ENCODE measurements at places on chromosomes 3 and 15.

DNA sequence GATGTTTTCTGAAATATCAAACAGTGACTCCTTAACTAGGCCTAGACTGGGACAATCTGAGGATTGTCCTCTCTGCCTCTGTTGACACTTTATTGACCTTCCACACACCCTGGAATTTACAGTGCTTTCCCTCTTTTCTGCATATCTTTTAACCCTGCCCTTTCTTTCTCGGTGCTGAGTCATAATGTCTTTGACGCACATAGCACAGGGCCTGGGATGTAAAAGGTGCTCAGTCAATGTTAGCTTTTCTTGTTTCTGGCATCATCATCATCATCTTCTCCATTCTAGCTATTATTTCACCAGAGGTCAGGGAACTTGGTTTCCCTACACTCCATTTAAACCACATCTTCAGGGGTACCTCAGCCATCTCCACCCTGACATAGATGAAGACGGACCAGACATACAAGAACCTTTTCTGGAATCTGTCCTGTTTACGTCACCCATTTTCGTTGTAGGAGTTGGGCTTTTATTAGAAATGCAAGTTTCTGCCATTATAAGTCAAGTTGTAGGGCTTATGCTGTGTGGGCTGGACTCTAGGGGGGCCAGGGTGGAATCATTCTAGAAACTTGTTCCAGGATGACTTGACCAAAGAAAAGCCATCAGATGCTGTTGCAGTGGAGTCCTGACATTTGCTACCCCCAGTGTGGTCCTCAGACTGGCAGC, 46.6 kb downstream of the ZBTB38 start:
- DNase-seq: no peak

DNA sequence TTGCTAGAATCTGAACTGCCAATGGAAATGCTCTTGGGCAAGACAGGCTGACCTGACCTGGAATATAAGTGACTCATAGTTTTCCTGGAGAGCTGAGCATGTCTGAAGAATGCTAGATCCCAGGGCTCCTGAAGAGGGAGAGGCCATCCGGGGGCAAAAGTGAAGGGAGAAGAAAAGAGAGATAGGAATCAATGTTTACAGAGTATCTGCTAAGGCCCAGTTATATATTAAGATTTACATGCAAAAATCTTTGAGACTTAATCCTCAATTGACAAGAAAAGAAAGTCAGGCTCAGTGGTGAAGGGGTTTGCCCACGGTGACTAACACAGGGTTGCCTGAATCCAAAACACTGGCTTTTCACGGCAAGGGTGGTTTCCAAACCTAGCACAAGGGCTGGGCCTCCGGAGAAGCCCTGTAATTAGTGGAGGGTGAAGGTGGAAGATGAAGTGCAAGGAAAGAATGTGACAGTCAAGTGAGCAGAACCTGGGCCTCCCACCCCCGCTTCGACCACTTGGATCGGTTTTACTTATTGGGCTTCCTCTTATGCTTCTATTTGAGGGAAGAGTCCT, 91.7 kb upstream of the FGF12 start:
- no peak for DNase-seq

GRCh38 chr3:72319194-72320094, 528.8 kb downstream of the SHQ1 start:
- no peak for DNase-seq

GRCh38 chr3:115040673-115041286, 106.3 kb downstream of the ZBTB20 start:
- peak; percentile 35 for DNase-seq

GRCh38 chr3:70383360-70383831, 71.0 kb upstream of the MDFIC2 start:
- no peak for DNase-seq

- DNase-seq: no peak
Measured at GRCh38 chr3:108006881-108007331, 83.9 kb downstream of the CD47 start.

DNA sequence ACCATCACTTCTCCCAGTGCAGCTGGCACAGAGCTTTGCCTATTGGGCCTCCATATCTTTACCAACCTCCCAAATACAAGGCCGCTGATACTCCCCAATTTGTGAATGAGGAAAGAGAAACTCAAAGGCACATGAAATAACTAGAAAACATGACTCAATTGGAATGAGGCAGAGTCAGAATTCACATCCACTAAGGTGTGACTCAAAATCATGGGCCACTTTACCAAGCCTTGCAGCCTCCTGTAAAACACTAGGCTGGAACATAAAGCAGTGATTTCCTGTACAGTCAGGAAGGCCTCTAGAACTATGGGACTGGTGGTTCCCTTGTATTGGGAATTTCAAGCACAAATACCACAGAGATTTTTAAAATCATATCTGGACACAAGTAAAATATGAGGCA, 128.6 kb downstream of the DCLK3 start:
- DNase-seq: no peak

DNA sequence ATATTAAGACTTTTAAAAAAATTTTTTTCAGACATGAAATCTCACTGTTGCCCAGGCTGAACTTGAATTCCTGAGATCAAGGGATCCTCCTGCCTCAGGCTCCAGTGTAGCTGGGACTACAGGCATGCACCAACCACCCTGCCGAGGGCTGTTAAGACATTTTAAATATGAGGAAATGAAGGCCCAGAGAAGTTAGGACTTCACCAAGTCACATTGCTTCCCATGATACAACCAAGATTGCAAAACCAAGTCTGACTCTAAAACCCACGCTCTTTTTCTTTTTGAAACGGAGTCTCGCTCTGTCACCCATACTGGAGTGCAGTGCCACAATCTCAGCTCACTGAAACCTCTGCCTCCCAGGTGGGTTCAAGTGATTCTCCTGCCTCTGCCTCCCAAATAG, 28.0 kb downstream of the PTPN9 start:
- DNase-seq: no peak

GRCh38 chr15:73972984-73973682, 19.0 kb downstream of the STOML1 start:
- peak; percentile 91 for DNase-seq

DNA sequence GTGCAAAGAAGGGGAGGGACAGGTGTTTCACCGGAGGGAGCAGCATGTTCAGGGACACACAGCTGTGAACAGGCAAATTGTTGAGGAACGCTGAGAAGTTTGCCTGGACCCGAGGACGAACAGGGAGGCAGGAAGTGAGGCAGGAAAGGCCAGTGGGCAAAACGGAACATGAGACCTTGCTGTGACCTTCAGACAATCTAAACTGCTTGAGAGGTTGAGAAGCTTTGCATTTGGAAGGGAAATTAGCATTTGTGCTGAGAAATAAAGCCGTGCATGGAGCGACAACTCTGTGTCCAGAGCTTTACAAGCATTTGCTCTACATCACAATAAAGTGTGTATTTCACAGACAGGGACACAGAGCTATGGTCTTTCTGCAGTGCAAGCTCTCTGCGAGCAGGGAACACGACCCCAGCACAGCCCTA, 47.9 kb downstream of the CDC25A start:
- DNase-seq: no peak

GRCh38 chr3:4584456-4585249, 91.5 kb downstream of the ITPR1 start:
- no peak for DNase-seq

- DNase-seq: no peak
Measured at GRCh38 chr3:148896062-148896461, 31.0 kb downstream of the CPA3 start.

- no peak for DNase-seq
Measured at GRCh38 chr3:60282866-60283265, 968.4 kb downstream of the FHIT start.

GRCh38 chr3:188680605-188681004, 491.2 kb upstream of the TPRG1 start:
- DNase-seq: no peak

DNA sequence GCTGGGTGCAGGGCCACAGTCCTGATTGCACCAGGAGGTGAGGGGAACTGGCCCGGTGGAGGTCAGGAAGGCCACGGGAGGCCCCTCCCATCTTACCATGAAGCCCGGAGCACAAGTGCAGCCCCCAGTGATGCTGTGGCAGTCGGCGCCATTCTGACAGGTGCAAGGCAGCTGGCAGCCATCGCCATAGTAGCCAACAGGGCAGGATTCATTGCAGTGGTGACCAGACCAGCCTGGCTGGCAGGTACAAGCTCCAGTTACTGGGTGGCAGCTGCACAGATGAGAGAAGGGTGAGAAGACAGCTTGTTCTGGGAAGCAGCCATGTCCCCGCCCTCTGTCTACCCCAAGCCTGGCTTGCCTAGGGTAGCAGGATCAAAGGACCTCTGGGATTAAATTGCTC, 88.2 kb downstream of the RAB11A start:
- no peak for DNase-seq

DNA sequence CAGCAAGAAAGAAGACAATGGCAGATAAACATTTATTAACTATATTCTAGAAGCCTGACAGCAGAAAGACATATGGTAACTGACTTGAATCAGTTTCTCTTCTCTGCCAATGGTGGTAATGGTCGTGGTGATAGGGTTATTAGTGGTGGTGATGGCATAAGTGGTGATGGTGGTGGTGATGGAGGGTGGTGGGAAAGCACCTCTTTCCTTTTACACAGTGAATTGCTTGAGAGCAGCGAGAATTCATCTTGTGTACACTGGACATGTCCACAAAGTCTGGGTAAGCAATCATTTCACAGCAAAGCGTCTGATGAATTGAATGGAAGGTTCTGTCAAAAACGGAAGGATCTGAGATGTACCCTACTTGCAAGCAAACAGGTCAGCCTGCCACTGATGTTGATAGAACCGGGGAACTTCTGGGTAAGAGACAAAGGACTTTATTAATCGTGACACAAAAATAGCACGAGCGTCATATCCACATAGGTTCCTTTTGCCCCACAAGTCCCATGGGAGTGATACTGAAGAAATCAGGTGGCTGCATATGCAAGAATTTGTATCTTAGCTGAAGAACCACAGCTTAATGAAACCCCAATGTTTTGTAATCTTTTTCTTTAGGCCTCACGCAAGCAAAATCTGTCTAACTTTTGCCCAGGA, 23.5 kb upstream of the TBC1D5 start:
- no peak for DNase-seq

GRCh38 chr15:38524156-38524555, 40.5 kb downstream of the RASGRP1 start:
- DNase-seq: no peak

GRCh38 chr3:193812078-193812725, 219.2 kb downstream of the OPA1 start:
- DNase-seq: no peak

- no peak for DNase-seq
Measured at GRCh38 chr3:109548192-109548938, 211.0 kb upstream of the DPPA4 start.

DNA sequence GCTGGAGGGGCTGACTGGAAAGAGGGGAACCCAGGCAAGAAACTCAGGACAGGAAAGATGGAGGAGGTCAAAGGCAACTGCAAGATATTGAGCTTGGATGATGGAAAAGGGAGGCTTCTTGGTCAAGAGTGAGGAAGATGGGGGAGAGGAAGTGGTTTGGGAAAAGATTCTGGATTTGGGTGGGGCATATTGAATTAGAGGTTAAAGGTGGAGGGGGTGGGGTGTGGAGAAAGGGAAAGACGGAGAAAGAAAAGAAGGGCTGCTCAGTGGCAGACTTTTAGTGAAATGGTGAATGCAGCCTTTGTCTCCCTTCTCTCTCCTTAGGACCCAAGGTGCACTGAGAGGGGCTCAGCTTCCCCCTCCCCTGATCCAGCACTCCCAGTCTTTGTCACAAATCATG, 655 bp upstream of the FAM3D start:
- DNase-seq: no peak

DNA sequence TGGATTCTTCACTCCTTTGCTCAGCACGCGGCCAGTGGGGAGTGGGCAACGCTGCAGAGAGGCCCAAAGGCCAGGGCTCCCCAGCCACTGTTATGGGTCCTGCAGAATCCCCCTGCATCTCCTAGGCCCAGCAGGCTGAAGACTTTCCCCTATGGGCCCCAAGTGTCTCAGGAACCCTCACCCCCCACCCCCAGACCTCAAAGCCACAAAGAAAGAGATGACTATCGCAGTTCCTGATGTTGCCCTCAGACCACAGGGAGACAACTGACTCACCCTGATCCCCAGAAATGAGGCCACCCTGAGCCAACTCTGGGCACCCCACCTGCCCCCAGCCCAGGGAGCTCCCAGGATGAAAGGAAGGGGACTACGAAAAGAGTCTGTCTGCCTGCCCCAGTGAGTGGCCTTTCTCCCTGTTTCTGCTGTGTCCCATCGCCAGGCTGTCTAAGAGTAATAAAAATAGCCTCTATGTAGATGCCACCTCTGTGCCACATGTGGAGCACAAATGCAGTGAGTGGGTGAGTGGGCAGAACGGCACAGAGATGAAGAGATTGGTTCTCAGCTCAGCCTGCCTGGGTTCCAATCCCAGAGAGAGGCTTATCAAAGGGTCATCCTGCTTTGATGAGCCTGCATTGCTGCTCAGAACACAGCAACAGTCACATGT, 283.0 kb downstream of the UACA start:
- no peak for DNase-seq

- DNase-seq: no peak
Measured at GRCh38 chr3:133832802-133833144, 27.2 kb downstream of the SRPRB start.

DNA sequence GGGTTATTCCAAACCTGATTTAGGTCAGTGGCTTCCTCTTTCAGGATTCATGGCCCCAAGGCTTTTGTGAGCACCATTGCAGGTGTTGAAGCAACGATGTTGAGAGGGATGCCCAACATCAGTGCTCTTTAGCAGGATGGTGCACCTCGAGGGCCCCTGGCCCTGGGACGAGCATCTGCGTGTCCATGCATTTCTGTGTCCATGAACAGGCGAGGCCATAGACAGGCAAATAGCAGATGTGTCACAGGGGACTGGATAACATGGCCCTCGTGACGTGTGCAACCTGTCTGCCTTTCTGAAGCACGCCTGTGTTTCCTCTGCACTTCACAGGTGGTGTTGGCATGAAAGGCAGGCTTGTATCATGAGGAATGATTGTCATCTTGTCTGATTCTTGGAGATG, 132.3 kb downstream of the SNRPN start:
- no peak for DNase-seq

GRCh38 chr3:128274837-128275236, 121.6 kb downstream of the EEFSEC start:
- no peak for DNase-seq

- DNase-seq: no peak
Measured at GRCh38 chr3:57659806-57660439, 33.0 kb downstream of the DENND6A start.

GRCh38 chr15:77180757-77181156, 109.8 kb upstream of the TSPAN3 start:
- peak; percentile 17 for DNase-seq

DNA sequence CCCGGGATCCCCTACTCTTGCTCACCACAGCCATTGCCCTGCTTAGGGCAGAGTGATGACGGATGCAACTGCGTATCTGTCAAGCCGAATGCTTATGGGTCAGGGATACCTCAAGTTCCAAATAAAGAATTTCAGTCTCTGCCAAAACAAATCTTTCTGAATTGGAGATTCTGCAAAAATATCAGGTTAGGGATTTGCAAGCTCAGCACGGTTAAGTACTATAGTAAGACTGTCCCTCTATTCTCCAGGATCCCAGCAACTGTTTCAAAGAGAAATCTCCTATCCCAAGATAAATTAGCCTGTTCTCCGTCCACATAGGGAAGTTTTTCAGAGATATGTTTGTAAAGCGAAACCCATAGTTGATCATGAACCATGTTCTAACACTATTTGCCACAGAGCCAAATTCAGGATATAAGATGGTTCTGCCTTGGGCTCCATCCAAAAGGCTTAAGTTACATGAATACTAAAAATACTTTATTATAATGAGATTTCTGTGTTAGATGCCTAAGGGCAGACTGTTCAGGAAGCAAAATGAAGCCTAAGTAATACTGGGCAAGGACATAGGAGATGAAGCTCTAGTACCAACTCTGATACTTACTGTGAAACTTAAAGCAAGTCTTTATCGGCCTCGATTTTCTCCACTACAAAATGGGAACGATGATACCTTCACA, 100.1 kb upstream of the LPP start:
- no peak for DNase-seq

- no peak for DNase-seq
Measured at GRCh38 chr15:42577514-42578031, 2.2 kb downstream of the STARD9 start.
